ENCODE measurements at places on chromosomes 16 and 17.

GRCh38 chr16:27289669-27290068, 21.1 kb upstream of the NSMCE1 start:
- no peak for DNase-seq

GRCh38 chr16:70768203-70768580, 32.8 kb downstream of the VAC14 start:
- peak; percentile 24 for DNase-seq

DNA sequence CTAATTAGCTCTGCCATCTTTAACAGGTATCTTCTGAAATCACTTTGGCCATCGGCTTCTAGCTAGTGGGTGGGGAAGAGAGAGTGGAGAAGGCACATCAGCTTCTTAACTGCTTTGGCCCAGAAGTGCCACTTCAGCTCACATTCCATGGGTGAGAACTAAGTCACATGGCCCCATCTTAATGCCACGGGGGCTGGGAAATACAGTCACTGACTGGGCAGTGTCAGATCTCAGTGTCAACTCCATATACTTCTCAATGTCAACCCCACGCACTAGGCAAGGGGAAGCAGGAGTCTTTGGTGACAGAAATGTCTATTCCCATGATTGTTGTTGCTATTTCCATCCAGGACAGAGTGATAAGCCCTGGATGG, 29.4 kb downstream of the CCR7 start:
- DNase-seq = no peak

DNA sequence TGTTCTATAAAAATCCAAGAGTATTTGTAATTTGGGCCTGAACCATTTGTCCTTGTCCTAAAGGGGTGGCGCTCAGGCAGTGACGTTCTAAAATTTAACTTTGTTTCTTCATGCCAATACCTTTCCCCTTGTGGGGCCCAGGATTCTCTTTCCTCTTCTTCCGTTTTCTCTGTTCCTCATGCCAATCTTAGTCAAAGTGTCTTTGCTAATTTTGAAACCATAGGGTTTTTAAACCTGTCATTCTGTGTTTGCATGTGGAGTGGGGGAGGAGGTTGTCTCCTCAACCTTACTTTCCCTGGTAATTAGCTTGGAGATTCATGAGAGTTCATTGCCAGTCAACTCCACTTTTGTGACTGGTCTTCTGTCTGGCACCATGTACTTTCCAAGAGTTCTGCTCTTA, 337.1 kb downstream of the MAF start:
- no peak for DNase-seq

DNA sequence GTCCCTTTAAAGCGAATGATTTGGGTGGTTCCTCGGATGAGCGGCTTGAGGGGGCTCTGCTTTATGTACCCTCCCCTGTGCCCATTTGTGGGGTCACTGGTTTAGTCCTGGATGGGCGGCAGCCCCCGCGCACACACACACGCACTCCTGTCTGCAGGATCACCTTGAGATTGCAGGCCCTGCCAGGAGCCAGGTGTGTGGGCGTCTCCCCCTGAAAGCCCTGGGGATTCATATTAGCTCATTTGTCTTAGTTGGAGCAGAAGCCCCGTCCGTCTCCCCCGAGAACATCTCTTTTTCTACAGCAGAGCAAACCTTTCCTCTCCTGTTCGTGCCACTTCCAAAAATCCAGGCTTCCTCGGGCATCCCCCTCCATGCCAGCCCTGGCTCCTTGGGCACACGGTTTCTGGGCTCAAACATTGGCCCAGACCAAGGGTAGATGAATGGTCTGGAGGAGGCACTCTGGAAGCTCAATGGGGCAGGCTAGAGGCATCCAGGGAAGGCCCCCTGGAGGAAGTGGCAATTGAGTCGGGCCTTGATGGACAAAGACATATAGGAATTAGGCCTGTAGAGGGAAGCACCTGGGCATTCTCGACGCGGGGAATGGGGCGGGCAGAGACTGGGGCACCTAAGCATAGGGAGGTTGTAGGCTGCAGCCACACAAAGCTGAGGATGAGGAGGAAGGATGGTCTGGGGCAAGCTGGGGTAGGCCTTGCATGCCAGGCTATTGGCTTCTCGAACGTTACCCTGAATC, 218.5 kb upstream of the GSE1 start:
- DNase-seq = no peak

- DNase-seq = no peak
Measured at GRCh38 chr17:37672548-37673078, 29.4 kb upstream of the DDX52 start.

Data from fibroblast of the aortic adventitia (primary cell).